Posterior vena cava (tissue), 2 donors: ENCODE measurements at places on chromosomes 2 and 18. TPM values are rescaled to one million over a fixed set of nuclear protein-coding genes. Genes with fewer than 3 reads are reported as not detected.

Gene TTLL4
- total RNA-seq, result 17.5 TPM

Gene CFAP65
- total RNA-seq, result not detected

GRCh38 chr2:58515827-58516573, 274.9 kb upstream of the FANCL start:
- DNase-seq, result no peak

- DNase-seq, result no peak
These were observed 465.2 kb upstream of the HS6ST1 start for GRCh38 chr2:128783896-128784295.
